H9 (cell line): ENCODE measurements at places on chromosomes 3 and 15. TPM values are rescaled to one million over a fixed set of nuclear protein-coding genes. Genes with fewer than 3 reads are reported as not detected.

GRCh38 chr3:80537680-80538079 is 769.9 kb upstream of the ROBO1 start:
- DNase-seq: no peak

DNA sequence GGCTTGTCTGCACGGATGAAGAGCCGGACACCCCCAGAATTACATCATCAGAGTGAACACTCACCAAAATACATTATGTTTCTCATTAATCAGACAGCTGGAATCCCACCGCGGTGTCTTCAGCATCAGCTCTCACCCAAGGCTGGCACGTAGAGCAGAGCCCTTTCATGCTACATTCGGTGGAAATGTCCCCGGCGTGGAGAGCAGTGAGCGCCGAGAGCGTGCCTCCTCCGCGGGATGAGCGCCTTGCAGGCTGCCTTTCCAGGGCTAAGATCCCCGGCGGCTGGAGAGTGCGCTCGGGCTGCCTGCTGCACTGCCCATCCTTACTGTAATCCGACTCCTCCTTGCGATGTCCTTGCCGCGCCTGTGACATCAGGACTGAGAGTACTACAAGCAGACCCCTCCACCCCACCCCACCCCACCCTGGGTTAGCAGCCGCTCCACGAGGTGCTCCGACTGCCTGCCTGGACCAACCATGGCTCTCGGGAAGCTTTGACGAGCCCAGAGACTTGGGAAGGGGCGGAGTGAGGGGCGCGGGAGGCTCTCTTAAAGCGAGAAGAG is at the start of gene ZNF385D:
TSS of gene ZNF385D (minus strand) at position 380 of the 561 bp plus-strand sequence. CDS start at position 86, 294 bp downstream.
- DNase-seq: peak; percentile 95

DNA sequence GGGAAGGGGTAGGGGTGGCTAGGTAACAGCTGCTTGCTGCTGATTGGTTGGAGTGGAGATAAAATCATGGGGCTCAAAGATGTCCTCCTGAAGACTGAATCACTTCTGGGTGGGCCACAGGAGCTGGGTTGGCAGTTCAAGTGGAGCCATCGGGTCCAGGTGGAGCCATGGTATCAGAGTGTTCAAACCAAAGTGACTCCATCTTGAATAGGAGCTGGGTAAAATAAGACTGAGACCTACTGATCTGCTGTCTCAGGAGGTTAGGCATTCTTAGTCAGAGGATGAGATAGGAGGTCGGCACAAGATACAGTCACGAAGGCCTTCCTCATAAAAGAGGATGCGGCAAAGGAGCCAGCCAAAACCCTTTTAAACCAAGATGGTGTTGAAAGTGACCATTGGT is 96.5 kb downstream of the RTP4 start:
- no peak for DNase-seq

Gene STOML1
- 2.5 and 2.9 TPM in 2 replicates for total RNA-seq

- DNase-seq: no peak
Observed at GRCh38 chr3:43243590-43244587, 42.5 kb upstream of the SNRK start.

DNA sequence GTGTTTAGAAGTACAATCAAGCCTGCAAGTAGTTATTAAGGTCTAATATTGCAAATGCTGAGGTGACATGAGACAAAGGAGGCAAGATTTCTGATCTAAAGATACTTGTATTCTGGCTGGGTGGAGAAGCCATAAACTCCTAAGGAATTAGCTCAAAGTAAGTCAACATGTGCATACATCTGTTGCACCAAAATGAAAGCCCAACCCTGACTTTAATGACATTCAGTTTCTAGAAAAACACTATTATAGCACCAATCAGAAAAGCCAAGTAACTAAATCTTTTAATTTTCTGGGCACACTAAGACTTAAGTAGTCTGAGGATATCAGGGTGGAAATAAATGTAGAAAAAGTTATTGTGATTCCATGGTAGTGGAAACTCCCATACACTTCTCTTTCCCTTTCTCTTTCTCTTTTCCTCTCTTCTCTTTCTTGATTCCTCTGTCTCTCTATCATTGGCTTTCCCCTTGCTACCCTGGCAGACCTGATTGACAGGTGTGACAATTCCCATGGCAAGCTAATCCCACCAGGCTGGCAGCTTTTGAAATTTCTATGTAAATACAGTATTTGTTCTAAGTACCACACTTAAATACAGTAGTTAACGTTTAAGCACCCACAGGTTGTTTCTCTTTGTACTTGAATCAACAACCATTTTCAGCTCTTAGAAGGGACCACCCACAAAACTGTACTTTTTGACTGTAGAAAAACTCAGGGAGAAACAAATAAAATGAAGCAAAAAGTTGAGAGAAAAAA is 528.4 kb upstream of the SEMA6D start:
- DNase-seq: peak; percentile 77

- DNase-seq: no peak
Observed at GRCh38 chr3:16203031-16203430, 28.6 kb downstream of the GALNT15 start.

DNA sequence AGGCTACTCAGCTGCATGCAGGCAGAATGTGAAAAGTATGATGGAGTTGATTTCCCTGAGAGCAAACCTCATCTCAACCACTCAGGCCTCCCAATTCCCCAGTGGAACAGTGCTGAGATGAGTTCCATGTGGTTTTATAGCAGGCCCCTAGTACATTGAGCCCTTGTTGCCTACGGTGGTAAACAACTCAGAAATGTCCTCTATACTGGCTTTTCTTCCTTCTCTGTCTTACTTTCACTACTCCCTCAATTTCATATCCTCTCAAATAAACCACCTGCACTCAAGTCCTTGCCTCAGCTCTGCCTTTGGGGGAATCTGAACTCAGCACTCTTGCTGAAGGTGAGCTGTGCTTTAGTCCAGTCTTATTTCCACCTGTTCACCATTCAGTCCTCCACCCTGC is 399.9 kb downstream of the PDCD6IP start:
- no peak for DNase-seq

Gene RLBP1
- total RNA-seq: not detected in 2 replicates

- DNase-seq: no peak
Observed at GRCh38 chr15:63015618-63016017, 26.9 kb upstream of the TPM1 start.

GRCh38 chr15:65655457-65655856 is 33.7 kb downstream of the SLC24A1 start:
- no peak for DNase-seq
